ENCODE measurements at places on chromosomes 1 and 21.

- no peak for DNase-seq
Observed at GRCh38 chr1:1302006-1302430, 5.7 kb downstream of the ACAP3 start.

DNA sequence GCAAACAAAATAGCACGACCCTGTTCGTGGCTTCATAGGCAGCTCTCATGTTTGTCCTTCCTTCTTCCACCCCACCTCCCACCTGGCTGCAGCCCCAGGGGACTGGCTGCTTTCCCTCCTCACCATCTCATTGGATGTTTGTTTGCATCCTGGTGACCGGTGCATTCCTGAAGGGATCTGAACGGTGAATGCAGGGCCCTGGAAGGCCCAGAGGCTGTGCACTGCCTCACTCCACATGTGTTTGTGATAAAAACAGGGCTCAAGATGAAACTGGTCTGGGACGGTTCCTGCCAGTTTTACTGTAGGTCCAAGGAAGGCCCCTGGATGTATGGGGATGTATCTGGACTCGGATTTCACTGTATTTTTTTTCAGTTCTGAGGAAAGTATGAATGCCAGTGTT lies 42.8 kb downstream of the CNN3 start:
- no peak for DNase-seq

DNA sequence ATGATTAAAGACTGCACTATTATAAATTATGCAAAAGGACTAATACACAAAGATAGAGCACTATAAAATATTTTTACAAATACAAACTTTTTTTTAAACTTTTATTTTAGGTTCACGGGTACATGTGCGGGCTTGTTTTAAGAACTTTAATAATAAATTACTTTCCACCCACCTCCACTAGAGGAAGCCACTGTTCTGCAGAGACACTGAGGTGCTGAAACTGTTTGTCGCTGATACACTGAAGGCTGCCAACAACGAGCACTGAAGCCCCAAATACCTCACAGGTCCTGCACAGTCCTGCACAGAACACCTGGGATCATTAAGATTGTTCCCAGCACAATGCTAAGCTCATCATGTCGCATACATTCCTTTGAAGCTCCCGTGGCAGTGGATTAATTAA lies 19.9 kb downstream of the COA6 start:
- no peak for DNase-seq

- no peak for DNase-seq
Observed at GRCh38 chr1:8004113-8004802, 21.9 kb downstream of the ERRFI1 start.

- no peak for DNase-seq
Observed at GRCh38 chr1:53524428-53525375, 65.5 kb downstream of the DMRTB1 start.

DNA sequence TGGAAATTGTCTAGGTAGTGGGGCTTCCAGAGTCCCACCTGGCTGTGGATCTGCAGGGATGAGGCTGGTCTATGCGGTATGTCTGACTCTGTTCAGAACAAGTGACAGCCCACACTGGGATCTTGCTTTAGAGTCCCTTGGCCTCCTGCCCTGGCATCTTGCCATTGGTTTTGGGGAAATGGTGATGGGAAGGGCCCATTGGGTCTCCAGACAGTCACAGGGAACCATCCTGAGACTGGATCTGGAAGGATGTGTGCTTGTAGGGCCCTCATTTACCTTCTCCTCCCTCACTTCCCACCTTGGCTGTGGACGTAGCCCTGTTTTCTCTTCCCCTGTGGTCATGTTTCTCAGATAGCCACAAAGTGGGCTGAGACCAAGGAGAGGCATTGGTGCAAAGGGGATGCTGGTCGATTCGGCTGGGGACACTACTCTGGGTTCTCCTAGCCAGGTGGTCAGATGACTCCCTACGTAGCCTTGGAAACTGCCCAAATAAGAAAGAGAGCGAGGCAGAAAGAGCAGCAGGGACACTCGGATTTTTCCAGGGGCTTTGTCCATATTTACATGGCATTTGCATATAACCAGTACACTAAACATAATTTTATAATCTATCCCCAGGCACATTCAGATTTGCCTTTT lies 15.1 kb downstream of the SOX13 start:
- no peak for DNase-seq

DNA sequence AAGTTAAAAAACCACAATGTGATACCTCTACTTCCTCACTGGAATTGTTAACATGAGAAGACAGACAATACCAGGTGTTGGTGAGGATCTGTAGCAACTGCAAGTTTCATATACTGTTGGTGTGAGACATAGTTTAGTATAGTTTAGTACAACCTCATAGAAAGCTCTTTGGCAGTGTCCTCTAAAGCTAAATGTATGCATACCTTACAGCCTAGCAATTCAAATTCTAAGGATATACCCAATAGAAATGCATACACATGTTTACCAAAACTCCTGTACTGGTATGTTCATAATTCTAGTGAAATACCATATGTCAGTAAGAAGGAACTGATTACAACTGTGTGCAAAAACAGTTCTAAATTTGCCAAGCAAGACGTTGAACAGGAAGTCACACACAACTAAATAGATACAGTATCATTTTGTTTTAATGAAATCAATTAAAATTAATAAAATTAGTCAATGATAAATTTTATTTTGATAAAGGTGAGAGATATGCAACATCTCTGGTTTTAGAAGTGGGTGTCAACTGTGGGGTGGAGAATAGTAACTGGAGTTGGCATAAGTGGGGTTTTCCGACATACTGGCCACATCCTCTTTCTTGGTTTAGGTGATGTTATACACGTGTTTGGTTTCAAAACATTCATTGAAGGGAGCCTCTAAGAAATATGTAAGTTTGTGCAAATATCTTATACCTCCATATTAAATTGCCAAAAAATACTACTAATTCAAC lies 450.7 kb downstream of the PTPRC start:
- peak; percentile 6 for DNase-seq

DNA sequence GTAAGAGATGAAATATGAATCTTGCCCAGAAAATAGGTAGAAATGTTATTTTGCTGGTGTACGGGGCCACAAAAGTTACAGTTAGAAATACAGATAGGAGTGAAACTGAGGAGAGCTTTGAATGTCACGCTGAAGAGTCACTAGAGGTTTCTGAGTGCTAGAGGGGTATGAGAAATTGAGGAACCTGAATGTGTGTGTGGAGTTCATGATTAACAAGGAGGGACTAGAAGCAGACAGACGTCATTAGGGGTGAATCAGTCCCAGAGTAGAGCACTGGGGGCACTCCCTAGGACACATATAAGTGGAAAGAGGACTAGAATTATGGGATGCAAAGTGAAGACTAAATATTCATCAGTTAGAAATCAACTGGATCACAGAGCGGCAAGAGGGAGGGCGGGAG lies 188.9 kb upstream of the MAP1LC3C start:
- DNase-seq, result no peak

DNA sequence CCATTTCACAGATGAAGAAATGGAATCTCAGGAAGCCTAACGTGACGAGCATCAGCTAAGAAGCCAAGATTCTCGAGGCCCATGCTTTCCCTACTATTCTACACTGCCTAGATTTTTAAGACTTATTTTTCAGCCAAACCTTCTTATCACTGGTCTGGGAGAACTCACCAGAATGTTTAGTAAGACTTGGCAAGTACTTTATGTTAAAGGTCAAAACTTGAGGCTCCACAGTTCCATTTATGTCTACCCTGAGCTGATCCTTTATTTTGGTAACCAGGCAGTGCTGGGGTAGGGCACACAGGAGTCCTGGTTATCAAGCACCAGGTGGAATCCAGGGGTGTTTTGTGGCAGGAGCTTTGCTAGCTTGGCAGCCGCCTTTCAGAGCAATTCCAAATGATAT lies 16.8 kb downstream of the PLXNA2 start:
- no peak for DNase-seq

DNA sequence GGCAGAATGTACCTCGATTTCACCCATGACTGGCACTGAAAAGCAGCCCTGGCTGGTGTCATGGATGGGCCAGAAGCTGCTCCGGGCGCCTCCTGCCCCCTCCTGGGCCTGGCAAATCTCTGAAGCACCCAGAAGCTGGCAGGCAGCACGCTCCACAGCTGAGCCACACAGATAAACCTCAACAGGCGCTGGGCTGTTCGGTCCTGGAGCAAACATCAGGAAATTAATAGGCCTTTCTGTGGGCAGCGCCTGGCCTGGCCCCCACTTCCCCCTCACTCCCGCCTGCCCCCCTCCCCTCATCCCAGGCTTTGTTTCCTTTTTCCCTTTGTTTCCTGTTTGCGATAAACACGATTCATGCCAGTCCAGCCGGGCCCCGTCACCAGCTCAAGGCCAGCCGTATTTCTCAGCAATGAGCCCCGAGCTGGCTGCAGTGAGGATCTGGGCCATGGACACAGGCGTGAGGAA lies 20.1 kb upstream of the DISP3 start:
- DNase-seq, result no peak
